ENCODE measurements at places on chromosomes 12 and 14. TPM values are rescaled to one million over a fixed set of nuclear protein-coding genes. Genes with fewer than 3 reads are reported as not detected.

Gene AQP6
- total RNA-seq, result not detected

Gene OAS1
- total RNA-seq, result 490 TPM

- DNase-seq, result no peak
Observed at GRCh38 chr12:57874166-57875108, 27.9 kb upstream of the CTDSP2 start.

Gene RND1
- total RNA-seq, result not detected

DNA sequence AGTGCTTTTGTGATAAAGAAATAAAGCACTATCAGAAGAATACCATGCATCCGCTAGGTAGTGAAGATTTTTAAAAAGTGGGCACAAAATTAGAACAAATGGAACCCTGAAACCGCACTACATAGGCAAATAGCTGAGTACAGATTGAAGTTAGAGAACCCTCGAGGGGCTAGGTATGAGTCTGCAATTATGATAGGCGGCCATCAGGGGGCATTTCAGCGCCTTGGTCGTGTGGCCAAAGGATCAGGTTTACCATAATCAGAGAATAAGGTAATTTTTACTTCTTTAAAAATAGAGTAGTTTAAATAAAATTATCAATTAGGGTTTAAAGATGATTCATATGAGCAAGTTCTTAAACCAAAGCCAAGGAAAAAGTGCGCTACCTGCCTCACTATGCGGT, 129.8 kb downstream of the TMX1 start:
- no peak for DNase-seq

Gene LUM
- 293 TPM for total RNA-seq

Gene CACNA2D4
- total RNA-seq, result 0.91 TPM

- DNase-seq, result peak; percentile 41
Observed at GRCh38 chr12:10366875-10367274, 23.0 kb downstream of the KLRK1 start.

DNA sequence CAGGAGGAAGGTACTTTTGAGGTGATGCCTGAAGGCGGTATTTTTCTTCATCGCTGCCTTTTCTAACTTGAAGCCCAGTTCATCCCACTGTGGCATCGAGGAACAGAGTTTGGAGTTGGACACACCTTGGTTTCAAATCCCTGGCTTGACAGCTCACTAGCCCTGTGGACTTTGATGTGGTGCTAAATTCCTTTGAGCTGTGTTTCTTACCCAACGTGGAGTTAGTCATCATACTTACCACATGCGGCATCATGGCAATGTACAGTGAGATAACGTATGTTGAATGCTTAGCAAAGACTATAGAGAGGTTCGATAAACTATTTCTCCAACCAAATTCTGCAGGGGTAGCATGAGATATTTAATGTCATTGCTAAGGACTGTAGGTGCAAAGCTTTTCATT, 3.4 kb downstream of the PLEKHG3 start:
- DNase-seq, result peak; percentile 87

Gene SMAGP
- 15.8 TPM for total RNA-seq

DNA sequence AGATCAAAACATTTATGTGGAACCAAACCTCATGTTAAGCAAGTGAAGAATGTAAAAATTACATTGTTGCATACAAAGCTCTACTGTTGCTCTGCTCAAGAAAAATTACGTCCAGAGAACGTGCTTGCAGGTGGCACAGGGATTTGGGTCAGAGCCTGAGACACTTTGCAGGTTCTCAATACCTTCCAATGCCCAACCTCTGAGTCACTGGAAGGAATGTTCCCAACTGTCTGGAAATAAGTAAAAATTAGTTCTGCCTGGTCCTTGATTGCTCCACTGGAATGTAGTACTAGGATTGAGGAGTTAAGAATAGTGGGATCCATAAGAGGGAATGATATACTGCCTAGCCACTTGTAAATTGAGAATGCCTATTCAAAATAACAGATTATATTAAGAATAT, 2.8 kb upstream of the IFNG start:
- DNase-seq, result peak; percentile 32

Gene RD3L
- total RNA-seq, result not detected

DNA sequence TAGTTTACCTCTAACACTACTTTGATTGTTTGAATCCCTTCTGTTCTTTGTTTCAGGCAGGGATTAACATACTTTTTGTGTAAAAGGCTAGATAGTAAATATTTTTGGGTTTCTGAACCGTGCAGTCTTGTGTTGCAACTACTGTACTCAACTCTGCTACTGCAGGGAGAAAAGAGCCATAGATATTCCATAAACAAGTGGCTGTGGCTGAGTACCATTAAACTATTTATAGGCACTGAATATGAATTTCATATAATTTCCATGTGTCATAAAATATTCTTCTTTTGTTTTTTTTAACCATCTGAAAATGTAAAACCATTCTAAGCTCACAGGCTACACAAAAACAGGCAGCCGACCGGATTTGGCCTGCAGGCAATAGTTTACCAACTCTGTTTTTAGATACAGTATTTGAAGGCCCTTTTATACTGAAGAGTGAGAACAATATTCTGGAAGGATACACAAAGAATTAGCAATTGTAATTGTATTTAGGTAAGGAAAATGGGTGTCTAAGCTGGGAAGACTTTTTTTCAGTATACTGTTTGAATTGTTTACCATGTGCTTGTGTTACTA, 15.7 kb downstream of the NR1H4 start:
- DNase-seq, result no peak

DNA sequence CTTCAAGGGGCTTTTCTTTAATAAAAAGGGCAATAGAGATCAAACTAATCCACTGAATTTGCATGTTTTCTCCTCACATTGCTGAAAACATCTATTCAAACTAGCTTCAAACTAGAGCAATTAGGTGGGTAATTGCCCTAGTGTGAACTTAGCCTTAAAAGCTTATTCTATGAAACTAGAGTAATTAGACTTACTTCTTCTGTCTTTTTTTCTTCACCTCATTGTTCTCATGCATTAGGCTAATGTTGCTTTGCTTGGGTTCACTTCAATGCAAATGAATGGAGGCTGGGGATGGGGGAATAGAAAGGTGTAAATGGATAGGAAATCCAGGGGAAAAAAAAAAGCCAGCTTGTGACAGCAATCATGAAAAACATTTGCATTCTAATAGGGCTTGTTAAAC, 414.8 kb upstream of the LMO3 start:
- DNase-seq, result no peak

DNA sequence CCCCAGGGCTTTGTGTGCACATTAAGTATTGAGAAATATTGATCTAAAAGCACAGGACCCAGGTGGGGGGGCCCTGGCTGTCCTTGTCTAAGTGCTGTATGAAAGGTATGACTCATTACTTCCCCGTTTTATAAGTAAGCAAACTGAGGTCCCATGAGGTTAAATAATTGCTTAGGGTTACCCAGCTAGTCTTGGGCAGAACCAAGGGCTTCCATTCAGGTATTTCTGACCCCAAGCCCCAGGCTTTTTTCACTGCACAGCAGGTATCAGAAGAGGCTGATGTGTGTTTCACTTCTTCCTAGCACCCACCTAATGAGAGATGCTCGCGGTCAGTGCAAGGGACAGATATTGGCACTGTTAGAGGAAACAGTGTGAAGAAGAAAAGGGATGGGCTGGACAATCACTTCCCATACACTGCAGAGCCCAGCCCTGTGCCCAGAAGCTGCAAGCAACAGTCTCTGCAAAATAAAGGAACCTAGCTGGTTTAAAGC, 4.7 kb upstream of the TC2N start:
- DNase-seq, result no peak
